ENCODE measurements at places on chromosomes 12 and 14.

GRCh38 chr12:108570743-108571608 lies 8.6 kb downstream of the ISCU start:
- DNase-seq: peak; percentile 49

DNA sequence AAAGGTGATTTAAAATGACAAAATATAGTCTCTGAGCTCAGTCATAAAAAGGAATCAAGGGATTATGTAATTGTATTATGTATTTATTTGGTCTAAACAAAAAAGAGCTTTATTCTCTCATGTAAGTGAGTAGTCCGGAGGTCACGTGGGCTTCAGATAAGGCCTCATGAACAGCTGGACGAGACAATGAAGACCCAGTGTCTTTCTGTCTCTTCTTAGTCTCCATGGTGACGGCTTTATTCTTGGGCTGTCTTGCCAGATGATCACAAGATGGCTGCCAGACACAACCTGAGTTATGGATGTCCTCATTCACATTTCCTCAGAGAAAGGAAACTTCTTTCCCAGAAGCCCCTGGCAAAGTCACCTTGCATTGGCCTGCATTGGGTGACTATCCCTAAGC lies 98.6 kb downstream of the ARF6 start:
- DNase-seq: no peak

- DNase-seq: no peak
These were observed 17.5 kb upstream of the CELA1 start for GRCh38 chr12:51364001-51364400.

DNA sequence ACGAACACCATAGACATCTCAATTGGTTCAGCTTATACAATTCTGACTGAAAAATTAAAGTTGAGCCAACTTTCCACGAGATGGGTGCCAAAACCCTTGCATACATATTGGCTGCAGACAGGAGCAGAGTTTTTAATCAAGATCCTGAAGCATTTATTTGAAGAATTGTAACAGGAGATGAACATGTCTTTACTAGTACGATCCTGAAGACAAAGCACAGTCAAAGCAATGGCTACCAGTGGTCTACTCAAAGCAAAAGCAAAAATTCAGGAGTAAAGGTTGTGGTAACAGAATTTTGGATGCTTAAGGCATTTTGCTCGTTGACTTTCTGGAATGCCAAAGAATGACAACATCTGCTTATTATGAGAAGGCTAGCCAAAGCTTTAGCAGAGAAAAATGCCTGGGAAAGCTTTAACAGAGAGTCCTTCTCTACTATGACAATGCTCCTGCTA lies 20.7 kb downstream of the ZDHHC17 start:
- peak; percentile 55 for DNase-seq

DNA sequence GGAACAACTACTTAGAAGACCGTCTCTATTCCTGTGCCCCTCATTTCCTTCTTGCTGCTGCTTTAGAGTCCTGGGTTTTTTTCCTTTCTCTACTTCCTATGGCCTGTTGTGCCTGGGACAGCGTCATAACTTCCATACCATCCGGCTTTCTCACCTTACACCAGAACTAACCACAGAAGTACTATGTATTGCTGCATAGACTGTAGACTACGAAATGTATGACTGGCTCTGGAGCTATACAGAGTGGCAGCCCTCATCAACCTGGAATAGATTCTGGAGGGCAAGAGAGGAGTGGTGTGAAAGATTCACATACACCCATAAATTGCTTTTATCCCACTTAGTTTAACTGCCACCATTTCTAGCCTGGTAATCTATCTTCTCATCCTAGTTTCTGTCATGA lies 16.9 kb upstream of the SRP54 start:
- DNase-seq: no peak

GRCh38 chr12:67320614-67321295 lies 51.6 kb downstream of the CAND1 start:
- no peak for DNase-seq

GRCh38 chr14:21231020-21231652 lies 38.1 kb downstream of the HNRNPC start:
- no peak for DNase-seq

GRCh38 chr12:132138941-132139871 lies 4.9 kb downstream of the DDX51 start:
- DNase-seq: no peak

DNA sequence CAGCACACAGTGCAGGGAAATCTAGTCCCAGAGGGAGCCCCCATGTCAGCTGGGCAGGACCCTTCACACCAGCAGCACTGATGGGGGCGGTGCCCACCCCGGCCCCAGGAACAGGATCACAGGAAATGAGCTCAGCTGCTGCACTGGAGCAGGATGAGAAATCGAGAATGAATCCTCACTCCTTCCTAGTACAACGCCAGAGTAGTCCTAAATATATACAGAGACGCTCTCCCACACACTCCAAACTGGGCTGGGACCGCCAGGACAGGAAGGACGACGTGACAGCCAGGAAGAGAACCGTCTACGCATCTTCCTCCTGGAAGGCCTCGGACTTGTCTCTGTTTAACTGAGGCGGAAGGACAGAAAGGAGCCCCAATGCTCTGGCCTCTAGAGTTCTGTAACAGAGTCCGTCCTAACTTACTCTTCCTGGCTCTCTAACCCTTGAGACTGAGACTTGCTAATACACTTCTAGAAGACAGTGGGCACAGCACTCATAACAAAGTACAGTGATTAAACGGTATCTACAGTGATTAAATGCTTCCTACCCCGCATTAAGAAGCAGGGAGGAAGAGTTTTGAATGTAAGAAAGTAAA lies 33.4 kb downstream of the CDC42BPB start:
- peak; percentile 40 for DNase-seq

GRCh38 chr12:50231346-50231745 lies 52.0 kb downstream of the LIMA1 start:
- no peak for DNase-seq
